Progenitor cell of endocrine pancreas (in vitro differentiated cells): ENCODE measurements at places on chromosomes 1 and 21. TPM values are rescaled to one million over a fixed set of nuclear protein-coding genes. Genes with fewer than 3 reads are reported as not detected.

Gene KIF26B
- 5.1 and 6.6 TPM in 2 replicates for total RNA-seq

Gene SMCP
- total RNA-seq = not detected in 2 replicates

Gene OR2T33
- not detected in 2 replicates for total RNA-seq

Gene GCSAML
- not detected in 2 replicates for total RNA-seq

Gene CCDC181
- total RNA-seq = 7.3 and 8.2 TPM in 2 replicates

Gene OR10J4
- not detected in 2 replicates for total RNA-seq

Gene ADGRL2
- total RNA-seq = 70.8 and 75.1 TPM in 2 replicates

Gene CCDC30
- 17.3 and 23.6 TPM in 2 replicates for total RNA-seq

Gene IL20
- not detected in 2 replicates for total RNA-seq

Gene NHLH1
- total RNA-seq = 0.78 and 0.96 TPM in 2 replicates

Gene PGBD5
- total RNA-seq = 12.6 and 16.2 TPM in 2 replicates

Gene MAP3K21
- total RNA-seq = 13.1 and 13.9 TPM in 2 replicates

Gene SHE
- total RNA-seq = not detected in 2 replicates

DNA sequence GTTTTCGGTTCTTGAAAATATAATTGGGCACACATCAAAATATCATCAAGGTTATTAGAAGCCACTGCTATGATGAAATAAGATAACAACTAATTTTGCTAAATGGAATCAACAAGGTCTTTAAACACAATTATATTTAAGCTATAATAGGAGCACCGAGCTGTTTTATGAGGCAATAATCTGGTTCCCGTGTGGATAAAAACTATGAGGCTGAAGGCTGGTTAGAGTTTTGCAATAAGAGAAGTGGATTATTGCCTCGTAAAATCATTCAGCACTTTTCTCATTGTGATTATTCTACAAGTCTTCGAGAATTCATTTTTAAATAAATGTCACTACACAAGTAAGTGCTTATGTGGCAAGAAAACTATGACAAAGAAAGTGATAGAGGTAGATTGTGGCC is 975.7 kb upstream of the ADGRL2 start:
- no peak for DNase-seq

- DNase-seq = no peak
These were observed 228.2 kb upstream of the PROX1 start for GRCh38 chr1:213759359-213760181.

GRCh38 chr1:182054698-182055326 is 6.7 kb downstream of the ZNF648 start:
- no peak for DNase-seq

GRCh38 chr1:64080941-64081562 is 122.4 kb upstream of the UBE2U start:
- DNase-seq = no peak

DNA sequence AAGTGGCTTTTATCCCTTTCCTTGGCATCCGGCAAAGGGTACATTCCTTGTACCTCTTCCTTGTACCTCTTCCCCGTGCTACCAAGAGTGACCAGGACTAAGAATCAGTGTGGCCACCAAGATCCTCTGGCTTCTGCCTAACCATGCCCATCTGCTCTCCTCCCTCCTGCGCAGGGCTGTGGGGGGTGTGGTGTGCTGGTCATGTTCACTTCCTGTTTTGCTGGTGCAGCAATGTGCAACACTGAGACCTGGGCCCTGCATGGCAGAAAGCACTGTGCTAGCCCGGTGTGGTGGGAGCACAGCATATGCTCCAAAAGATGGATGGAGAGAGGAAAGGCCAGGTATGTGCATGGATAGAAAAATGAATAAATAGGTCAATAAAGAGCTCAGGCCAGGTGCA is 33.3 kb upstream of the TENT5C start:
- no peak for DNase-seq

GRCh38 chr1:211210965-211211364 is 48.2 kb upstream of the RCOR3 start:
- no peak for DNase-seq

DNA sequence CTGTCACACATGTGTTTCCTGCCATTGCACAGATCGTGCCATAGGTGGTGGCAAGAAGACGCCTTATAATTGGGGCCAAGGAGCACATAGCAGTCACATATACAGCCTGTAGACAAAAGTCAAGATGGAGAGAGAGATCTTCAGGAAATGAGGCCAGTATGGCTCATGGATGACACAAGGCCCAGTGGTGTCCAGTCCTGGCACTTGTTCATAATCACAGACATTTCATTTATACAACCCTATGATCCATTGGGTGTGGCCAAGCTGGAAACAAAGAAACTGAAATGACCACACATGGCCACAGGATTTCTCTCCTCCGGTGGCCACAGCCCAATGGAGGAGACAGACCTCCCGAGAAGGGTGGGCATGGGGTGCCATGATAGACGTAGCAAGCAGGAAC is 78.5 kb upstream of the KAZN start:
- no peak for DNase-seq

DNA sequence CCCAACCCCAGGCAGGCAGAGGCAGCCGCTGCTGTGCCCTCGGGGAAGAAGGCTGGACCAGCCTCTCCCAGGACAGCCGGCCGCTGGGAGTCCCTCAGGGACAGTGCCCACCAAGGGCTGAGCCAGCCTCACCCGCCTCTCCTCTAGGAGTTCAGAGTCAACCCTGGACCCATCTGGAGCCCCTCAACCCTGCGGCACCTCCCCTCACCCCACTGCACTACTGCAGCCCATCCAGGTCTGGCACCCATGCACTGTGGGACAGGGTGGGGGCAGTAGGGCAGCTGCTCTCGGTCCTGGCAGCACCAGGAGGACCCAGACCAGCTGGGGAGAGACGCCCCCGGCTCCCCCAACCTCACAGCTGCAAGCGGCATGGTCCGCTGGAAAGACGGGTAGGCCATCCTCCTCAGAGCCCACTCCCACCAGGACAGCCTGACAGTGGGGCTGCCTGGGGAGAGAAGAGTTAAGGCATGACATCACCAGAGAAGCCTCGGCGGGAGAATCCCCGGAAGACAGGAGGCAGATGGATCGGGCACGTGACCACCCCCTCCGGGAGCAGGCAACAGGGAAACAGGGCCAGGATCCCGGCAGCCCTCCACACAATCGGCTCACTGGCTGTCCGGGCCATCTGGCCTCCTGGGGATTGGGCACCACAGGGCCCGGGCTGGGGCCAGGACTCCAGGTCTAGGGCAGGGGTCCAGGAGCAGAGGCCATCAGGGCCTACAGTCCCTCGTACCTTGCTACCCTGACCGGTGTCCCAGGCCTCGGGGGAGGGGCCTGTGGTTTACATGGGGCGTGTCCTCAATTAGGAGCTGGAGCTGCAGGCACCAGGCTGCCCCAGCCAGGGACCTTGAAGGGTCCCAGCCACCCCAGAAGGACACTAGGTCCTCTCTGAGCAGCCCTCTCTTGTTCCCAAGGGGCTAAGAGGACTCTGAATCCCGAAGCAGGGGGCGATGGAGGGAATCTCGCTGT is 3.1 kb downstream of the ACAP3 start:
- DNase-seq = no peak

GRCh38 chr1:57132993-57133622 is 167.3 kb upstream of the C8B start:
- DNase-seq = no peak

- DNase-seq = peak; percentile 72
These were observed 47.4 kb upstream of the LBR start for GRCh38 chr1:225474986-225475820.

DNA sequence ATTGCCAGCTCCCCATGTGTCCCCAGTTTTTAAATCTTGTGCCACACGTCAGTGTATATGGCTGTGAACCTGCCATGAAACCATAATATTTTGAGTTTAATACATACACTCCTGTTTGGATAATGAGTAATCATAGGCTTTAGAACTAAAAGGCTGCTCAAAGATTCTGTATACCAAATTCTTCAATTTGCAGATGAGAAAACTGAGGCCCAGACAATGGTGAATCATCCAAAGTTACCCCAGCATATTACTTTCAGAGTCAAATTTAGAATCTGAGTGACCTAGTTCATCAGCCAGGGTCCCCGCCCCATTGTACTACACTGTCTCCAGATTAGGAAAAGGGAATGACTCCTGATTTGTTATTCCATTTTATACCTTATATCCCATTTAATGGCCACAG is 224.6 kb downstream of the FGGY start:
- DNase-seq = no peak

GRCh38 chr1:180898441-180899219 is 14.1 kb upstream of the KIAA1614 start:
- DNase-seq = no peak

DNA sequence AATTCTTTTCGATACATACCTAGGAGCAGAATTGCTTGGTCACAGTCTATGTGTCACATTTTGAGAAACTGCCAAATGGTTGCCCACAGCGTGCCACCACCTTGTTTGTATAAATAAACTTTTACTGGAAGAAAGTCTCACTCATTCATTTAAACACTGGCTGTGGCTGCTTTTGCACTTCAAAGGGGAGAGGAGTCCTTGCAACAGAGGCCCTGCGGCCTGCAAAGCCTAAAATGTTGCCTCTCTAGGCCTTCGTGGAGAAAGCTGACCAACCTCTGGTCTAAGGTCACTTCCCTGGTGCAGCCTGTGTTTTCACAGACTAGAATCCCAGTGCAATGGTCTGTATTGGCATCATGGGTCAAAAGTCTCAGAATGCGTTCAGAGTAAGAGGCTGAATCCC is 8.3 kb downstream of the RIPK4 start:
- no peak for DNase-seq

- no peak for DNase-seq
These were observed 34.1 kb downstream of the OPTC start for GRCh38 chr1:203528063-203528462.

GRCh38 chr1:183231545-183231944 is 45.5 kb downstream of the LAMC2 start:
- DNase-seq = no peak

GRCh38 chr1:154430903-154431302 is 25.8 kb downstream of the IL6R start:
- DNase-seq = no peak

- DNase-seq = peak; percentile 74
These were observed 26.1 kb downstream of the UBE2T start for GRCh38 chr1:202315576-202316168.

DNA sequence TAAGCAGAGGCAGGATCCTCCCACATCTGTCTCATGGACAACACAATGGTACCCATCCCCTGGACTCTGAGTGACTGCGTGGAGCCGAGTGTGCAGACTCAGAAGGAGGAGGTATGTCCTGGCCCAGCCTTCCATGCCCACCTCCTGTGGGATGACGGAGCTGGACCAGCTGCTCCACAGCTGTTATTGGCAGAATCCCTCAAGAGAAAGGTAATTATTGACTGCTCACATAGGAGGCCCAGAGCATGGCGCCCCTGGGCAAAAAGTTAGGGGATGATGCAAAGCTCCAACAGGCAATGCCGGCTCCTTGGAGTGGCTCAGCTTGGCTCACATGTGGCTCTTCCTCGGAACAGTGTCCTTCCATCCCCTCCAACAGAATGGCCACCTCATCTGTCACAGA is 12.2 kb upstream of the ACTRT2 start:
- DNase-seq = no peak

- no peak for DNase-seq
These were observed 11.8 kb downstream of the PATJ start for GRCh38 chr1:61753998-61754508.

DNA sequence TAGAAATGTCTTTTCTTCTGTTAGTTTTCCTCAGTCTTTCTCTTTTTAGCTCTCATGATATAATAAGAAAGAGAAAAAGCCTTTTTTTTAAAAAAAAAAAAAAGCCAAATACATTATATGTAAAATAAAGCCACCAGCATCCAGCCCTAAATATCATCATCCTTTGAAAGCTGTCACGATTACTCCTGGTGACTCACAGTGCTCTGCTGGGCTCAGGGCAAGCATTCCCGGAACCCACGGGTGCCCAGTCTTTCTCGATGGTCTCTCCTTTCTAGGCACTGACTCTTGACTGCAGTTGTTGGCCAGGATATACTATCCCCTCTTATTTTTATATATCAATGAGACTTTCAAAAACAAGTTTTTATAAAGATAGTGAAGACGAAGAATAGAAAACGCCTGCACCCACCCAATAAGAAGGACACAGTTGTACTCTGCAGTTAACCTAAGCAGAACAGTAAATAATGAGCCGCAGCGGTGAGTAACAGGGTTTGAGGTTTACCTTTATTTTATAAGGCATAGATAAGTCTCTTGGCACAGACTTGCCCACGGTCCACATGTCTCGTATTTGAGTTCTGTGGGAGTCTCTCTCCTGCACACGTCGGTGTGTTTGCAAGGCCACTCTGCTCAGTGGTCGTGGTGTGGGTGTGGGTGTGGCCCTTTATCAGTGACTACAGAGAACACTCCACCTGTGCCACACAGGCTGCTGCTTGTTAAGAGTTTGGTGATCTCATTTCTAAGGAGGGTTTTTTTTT is 15.7 kb upstream of the MX2 start:
- DNase-seq = no peak

DNA sequence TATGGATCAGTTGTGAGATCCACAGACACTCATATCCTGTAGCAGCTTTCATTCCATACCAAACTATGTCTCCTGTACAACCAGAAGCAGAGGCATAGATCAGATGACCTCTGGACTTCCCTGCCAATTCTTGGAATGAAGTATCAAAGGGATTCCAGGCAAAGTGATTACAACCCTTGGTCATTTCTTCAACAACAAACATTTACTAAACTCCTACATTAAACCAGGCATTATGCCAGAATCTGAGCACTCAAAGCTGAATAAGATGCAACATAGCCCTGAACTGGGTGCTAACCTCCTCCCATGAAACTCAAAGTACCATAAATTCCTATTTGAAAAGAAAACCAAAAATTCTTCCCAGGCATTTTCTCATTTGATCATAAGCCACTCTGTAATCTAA is 121.2 kb upstream of the SGIP1 start:
- no peak for DNase-seq

DNA sequence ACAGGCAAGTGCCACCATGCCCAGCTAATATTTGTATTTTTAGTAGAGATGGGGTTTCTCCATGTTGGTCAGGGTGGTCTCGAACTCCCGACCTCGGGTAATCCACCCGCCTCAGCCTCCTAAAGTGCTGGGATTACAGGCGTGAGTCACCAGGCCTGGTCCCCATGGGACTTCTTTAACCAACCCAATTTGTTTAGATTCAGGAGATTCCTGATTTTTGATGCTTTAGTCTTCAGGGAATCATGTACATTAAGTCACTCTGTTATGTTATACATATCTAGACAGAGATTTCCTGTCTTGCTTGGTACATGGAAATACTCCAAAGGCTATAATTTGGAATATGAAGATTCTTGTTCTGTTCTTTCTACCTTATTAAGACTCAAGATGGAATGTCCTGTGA is 202.4 kb upstream of the L1TD1 start:
- DNase-seq = no peak

DNA sequence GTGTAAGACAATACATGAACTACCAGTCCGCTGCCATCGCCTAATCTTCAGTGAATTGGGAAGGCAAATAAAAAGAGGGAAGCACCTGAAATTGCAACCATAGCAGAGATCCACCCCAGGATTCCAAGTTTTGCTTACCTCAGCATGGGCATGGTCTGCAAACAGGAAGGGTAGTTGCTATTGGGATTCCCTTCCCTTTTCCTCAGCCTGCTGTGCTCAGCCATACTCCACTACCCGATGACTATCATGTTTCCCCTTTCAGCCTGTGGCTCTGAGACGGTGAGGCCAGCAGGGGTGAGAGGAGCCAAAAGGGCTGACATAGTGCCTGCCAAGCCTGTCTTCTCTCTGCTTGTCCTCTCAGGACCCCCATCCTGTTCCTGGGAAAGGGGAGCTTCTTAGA is 64.2 kb downstream of the GPR137B start:
- DNase-seq = no peak
